ENCODE measurements at places on chromosomes 4 and X.

- peak; percentile 87 for DNase-seq
Observed at GRCh38 chrX:154398668-154399526, 720 bp downstream of the RPL10 start.

GRCh38 chrX:40266490-40267333 lies 169.0 kb upstream of the BCOR start:
- peak; percentile 69 for DNase-seq

- DNase-seq, result peak; percentile 40
Observed at GRCh38 chr4:154082760-154083535, 294.1 kb upstream of the SFRP2 start.

- DNase-seq, result no peak
Observed at GRCh38 chr4:93761286-93761685, 67.3 kb upstream of the ATOH1 start.

DNA sequence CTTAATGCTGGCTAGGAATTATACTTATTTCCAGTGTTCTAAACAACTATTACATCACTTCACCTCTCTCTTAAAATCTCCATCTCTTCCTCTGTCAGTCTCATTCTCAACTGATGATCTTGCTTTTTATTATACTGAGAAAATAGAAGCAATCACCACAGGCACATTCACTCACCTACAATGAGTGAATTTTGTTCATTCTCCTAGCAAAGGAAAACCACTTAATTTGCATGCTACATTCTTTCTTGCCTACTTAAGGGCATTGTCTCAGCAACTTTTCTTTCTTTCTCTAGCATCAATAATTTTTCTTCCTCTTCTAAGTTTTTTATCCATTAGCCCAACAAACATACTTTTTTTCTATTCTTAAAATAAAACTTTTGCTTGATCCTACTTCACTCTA lies 21.1 kb upstream of the USP38 start:
- DNase-seq, result no peak

DNA sequence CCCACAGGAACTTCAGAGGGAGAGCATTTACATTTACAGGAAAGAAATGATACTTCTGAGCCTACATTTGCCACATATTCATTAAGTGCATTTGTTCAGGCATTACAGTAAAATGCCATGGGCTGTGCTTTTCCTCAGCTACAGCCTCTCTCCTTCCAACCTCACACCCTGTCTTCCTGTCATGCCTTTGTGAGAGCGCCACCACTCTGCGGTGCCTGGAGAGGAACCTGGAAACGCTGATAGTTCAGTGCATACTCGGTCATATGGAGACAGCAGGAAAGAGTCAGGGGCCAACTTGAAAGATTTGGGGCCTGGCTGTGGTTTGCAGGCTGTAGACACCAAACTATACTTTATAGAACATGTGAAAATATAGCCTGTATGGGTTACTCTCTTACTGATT lies 40.5 kb downstream of the NFKB1 start:
- DNase-seq, result no peak

DNA sequence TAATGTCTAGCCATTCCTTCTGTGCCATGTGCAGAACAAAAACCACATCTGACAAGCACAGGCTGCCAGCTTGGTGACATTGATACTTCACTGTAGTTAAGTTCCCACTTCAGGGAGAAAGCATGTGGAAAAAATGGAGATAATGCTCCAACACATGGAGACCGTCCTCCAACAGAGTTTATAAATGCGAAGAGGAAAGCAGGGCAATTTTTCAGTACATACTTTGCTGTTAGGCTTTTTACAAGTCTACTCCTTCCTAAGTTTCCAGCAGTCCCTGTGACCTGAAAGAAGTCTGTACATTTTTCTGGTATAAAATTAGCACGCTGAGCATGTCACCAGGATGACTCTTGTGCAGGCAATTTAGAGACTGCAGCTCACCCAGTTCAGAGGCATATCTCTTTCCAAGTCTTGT lies 766.9 kb upstream of the IGFBP7 start:
- DNase-seq, result no peak

DNA sequence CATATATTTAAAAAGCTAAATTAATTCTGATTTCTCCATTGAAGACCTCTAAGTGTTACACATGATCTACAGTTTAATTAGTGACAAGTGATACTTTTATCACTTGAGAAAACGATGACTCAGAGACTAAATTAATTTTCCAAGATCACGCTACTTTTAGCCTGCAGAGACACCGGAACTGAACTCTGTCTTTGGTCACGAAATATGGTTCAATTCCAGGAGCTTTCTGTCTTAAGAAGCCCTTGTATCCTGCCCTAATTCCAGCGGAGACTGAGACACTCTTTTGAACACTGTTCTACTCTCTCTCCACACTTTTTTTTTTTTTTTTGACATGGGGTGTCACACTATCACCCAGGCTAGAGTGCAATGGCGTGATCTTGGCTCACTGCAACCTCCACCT lies 63.6 kb downstream of the IRF2 start:
- DNase-seq, result no peak

GRCh38 chrX:154357205-154357604 lies 17.2 kb downstream of the FLNA start:
- DNase-seq, result no peak

DNA sequence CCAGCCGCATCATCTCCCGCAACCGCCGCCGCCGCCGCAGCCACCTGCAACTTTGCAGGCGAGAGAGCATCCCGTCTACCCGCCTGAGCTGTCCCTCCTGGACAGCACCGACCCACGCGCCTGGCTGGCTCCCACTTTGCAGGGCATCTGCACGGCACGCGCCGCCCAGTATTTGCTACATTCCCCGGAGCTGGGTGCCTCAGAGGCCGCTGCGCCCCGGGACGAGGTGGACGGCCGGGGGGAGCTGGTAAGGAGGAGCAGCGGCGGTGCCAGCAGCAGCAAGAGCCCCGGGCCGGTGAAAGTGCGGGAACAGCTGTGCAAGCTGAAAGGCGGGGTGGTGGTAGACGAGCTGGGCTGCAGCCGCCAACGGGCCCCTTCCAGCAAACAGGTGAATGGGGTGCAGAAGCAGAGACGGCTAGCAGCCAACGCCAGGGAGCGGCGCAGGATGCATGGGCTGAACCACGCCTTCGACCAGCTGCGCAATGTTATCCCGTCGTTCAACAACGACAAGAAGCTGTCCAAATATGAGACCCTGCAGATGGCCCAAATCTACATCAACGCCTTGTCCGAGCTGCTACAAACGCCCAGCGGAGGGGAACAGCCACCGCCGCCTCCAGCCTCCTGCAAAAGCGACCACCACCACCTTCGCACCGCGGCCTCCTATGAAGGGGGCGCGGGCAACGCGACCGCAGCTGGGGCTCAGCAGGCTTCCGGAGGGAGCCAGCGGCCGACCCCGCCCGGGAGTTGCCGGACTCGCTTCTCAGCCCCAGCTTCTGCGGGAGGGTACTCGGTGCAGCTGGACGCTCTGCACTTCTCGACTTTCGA lies 654 bp downstream of the ATOH1 start:
- no peak for DNase-seq

GRCh38 chrX:20402956-20403355 lies 136.2 kb upstream of the RPS6KA3 start:
- DNase-seq, result no peak

All from cardiac fibroblast (primary cell).